ENCODE measurements at places on chromosomes 5 and 9.

GRCh38 chr5:97635553-97635952, 452.5 kb upstream of the RIOK2 start:
- no peak for DNase-seq

GRCh38 chr5:147921136-147921535, 14.8 kb upstream of the C5orf46 start:
- DNase-seq, result no peak

DNA sequence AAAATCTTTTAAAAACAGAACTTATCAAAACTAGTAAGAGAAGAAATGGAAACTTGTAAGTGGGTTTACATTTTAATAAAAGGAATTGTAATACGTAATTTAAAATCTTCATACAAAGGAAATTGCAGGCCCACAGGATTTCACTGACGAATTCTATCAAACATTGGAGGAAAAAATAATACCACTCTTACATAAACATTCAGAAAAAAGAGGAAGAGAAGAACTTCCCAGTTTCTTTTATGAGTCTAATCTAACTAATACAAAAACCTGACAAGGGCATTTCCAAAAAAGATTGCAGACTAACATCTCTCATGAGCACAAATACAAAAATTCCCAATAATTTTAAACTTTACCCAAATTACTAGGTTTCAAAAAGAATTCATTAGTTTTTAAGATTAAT, 149.0 kb downstream of the RANBP17 start:
- no peak for DNase-seq

- no peak for DNase-seq
Observed at GRCh38 chr9:129567842-129568559, 52.9 kb downstream of the C9orf50 start.

DNA sequence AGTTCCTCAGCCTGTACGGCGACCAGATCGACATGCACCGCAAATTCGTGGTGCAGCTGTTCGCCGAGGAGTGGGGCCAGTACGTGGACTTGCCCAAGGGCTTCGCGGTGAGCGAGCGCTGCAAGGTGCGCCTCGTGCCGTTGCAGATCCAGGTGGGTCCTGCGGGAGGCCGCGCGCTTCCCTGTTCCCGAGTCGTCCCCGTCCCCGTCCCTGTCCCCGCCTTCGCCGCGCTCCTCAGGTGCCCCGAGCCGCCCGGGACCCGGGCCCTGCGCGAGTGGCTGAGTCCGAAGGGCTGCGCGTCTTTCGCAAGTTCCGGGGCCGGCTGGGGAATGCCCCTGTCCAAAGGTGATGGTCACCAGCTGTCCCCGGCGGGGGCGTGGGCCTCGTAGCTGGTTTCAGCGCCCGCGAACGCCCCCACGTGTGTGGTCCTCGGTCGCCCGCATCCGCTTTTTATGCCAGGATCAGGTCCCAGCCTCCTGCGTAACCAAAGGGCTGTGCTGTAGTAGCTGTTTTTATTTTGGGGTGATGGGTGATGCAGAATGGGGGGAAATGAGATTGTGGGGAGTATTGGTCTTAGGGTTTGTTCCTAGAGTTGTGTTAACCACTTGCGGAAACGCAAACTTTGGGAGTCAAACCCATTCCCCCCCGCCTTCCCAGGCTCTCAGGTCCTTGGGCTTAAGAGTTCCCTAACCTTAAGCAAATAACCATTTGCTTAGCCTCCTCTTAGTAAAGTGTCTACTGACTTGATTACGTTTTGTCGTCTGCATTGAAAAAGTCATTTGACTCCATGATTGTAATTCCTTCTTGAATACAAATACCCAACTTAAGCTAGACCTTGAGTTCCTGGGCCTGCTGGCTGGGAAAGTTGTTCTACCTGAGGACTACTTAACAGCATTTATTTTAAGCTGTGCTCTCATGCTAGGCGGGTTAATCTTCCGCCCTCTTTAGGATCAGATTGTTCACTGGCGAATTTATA, 663 bp downstream of the ISOC1 start:
- DNase-seq, result peak; percentile 24

- no peak for DNase-seq
Observed at GRCh38 chr5:41772056-41772455, 98.2 kb downstream of the OXCT1 start.

DNA sequence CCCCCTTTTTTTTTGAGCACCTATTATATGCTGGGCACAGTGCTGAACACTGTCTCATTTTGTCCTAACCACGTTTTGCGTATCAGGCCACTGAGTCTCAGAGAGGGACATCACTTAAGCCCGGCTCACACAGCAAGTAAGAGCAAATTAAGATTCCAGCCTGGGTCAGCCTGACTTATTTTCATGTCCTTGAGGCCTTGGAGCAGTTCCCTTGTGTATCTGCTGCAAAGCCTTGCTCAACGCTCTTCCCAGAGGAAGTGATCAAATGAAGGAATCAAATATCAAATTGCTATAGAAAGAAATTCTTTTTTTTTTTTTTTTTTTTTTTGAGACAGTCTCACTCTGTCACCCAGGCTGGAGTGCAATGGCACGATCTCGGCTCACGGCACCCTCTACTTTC, 30.7 kb downstream of the ERGIC1 start:
- no peak for DNase-seq

DNA sequence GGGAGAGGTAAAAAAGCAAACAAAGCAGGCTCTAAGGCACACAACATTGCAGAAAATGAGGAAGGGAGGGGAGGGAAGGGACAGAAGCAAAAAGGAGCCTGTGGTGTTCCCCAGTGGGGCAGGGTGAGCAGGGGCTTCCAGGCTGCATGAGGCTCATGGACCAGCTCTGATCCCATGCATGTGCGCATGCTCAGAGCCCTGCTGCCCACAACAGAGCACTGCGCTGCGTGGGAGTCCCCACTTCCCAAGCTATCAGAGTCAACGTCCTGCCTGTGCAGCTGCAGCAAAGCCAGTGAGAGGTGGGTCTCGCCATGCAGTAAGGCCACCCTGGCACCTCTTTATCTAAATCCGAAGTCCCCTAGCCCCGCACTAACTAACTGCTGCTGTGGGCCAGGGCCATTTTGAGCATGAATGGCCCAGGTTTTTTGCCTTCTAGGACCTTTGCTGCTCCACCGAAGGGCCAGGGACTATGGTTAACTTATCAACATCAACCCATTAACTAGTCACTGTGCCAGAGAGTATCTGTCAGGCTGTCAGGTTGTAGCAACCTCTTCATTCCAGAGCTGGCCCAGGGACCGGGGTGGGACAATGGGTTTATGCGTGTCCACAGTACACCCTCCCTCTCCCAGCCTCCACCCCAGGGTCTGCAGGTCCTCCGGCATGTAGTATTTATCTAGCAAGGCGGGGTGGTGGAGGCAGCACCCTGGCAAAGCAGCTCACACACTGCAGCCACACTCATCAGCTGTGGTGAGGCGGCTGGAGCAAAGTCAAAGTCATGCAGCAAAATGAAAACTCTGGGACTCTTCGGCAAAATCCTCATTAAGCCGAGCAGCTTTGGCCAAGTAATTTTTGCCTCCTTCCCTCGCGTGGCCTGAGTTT, 123.6 kb downstream of the SAXO1 start:
- no peak for DNase-seq

DNA sequence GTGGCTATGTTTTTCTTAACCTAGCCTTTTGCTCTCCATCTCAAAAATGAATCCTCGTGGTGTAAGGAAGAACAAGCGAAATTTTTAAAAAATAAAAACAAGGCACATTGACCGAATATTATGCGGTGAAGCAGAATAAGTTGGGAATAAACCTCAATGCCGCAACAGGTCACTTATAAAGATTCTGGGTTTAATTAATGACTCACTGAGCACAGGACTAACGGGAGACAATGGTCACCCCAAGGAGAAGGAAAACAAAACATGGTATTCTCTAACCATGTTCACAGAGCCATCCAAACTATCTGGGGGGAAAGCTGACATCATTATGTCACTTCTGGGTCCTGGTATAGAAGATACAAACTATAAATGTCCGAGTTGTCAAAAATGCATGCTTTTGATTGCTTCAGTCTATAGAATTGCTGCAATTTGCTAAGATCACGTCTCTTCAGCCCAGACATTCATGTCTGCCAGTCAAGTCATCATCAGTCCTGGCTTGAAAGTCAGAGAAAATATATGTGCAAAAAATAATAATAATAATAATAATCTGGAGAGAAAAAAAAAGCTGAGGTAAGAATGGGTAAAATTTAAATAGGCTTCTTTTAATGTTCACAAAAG, 280.6 kb downstream of the NR2F1-AS1 start:
- no peak for DNase-seq

DNA sequence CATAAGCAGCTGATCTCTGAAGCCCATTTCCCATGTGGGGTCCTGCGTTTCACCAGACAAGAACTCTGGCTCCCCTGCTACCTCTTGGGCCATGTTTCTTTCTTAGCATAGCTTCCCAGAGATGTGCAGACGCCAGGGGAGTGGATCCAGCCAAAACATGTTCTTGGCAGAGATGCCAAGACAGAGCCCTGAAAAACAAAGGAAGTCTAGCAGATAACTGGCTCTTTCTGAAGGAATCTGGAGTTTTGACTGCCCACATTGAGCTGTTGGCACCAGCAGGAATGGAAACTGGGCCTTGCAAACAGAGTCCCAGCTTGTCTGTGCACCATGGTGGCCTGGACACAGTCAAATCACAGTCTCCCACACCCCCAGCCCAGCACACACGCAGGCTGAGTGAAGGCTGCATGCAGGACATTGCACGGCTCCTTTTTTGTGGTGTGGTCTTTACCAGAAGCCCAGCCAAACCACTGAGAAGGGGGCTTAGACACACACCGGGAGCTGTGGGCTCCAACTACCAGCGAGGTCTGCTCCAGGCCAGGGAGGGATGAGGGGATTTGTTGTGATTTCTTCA, 114.7 kb downstream of the SNX18 start:
- DNase-seq, result no peak

- DNase-seq, result no peak
Observed at GRCh38 chr9:83933790-83934189, 12.6 kb upstream of the KIF27 start.

DNA sequence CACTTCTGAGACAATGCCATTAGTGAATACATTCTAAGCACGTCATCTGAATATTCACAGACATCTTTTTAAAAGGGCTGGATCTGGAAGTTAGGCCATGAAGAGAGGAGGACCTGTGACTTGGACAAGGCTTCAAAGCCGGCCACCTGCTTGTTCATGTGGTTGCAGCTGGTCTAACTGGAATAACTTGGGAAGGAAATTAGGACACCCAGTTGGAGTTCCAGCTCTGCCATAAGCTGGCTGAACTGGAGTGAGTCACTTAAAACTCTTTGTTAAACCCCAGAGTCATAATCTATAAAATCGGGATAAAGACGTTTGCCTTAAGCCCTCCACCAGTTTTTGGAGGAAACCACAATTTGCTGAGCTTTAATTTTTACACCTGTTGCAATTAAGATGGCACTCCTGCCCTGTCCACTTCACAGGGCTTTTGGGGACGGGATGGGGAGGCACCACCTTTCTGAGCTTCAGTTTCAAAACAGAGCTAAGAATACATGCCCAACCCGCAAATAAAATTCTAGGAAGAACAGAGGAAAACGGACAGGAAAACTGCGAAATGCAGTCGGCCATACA, 536 bp upstream of the STX17 start:
- DNase-seq, result no peak

Data from stimulated activated CD4-positive, alpha-beta T cell treated with anti-CD3 and anti-CD28 coated beads, Interleukin-4, amount 100 ng/mL, for 48 hours (primary cell).